ENCODE measurements at places on chromosomes 12 and 14. TPM values are rescaled to one million over a fixed set of nuclear protein-coding genes. Genes with fewer than 3 reads are reported as not detected.

The SAMD15 gene
- 0.70 TPM for total RNA-seq

The ARMH4 gene
- total RNA-seq, result not detected

The XRCC3 gene
- 86.0 TPM for total RNA-seq

The TAS2R31 gene
- 3.5 TPM for total RNA-seq

GRCh38 chr12:89461190-89461589 is 63.4 kb downstream of the GALNT4 start:
- DNase-seq, result no peak

DNA sequence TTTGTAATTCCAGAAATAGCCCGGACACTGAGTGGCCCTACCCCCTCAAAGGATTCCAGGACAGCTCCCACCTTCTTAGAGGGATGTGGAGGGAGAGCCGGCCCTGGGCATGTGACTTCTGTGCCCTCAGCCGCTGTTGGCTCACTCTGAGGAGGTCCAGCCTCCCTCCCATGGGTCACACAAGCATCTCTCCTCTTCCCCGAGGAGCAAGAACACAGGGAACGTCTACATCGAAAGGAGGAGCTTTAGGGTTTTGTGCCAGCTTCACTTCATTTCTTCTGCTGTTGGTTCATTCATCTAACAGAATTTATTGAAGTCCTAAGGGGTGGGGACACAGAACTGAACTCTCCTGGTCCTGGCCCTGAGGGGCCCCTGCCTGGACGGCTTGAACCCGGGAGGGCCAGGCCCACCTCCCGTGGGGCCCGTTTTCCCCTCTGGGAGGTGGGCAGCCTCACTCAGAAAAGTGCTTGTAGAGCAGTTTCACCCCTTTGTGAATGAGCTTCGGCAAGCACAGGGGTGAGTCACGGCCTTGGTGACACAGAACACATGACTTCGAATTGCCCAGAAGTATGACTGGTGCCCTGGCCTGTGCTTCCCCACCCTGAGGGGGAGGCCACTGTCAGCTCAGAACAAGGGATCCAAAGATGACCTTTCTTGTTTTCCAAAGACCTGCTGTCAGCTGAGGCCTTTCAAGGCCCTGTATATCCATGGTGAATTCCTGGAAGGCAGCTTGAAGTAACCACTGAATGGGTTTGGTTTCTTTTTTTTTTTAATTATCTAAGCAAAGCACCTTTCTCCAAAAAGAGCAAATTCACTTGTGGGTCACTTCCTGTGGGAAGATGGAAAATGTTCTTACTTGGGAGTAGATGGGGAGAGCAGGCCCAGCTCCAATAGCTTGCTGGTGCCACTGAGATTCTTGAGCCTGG is 39.2 kb downstream of the NFKBIA start:
- DNase-seq, result no peak

- no peak for DNase-seq
These were observed 492.2 kb downstream of the FLRT2 start for GRCh38 chr14:86022031-86022629.

GRCh38 chr14:54350203-54350602 is 46.6 kb upstream of the CDKN3 start:
- DNase-seq, result no peak

GRCh38 chr14:31457665-31458659 is 656 bp upstream of the DTD2 start:
- DNase-seq, result no peak

DNA sequence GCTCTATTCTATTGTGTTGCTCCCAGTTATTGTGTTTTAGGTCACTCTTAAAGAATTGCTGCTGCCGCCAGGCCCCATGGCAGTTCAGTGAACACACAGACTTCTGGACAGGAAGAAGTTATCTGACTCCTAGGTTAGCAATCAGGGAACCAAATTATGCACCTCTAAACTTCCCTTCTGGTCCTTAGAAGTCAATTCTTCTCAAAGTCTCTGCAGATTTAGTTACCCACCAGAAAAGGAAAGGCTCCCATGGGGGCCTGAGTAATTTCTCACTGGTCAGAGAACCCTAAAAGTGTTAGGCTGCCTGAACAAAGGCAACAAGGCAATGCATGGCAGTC is 10.0 kb downstream of the EMP1 start:
- DNase-seq, result no peak

GRCh38 chr14:88437658-88438057 is 52.2 kb downstream of the SPATA7 start:
- DNase-seq, result no peak

DNA sequence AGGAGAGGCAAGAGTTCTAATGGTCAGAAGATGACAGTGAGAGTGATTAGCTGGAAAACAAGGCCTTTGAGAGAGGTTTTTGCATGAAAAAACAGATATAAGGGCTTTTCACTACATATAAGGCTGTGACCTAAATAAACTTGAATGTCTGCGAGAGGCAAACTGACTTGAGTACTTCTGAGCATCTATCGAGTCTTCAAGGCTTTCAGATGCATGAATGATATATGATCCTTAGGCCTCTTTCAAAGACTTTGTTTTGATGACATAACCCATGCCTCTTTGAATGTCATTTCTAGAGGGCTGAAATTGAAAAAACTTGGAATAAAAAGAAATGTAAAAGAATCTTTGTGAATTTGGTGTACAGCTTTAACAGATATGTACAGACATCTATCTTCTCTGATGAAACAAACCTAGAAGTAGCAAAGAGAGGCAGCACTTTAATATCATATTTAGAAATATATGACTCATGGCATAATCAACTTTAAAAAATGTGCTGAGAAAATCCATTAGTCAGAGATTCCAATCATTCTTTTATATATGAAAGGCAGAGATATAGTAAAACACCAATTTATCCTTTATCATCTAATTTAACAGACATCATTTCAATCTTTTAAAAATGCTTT is 72.6 kb downstream of the PPM1H start:
- no peak for DNase-seq

- no peak for DNase-seq
These were observed 232.1 kb upstream of the CCDC196 start for GRCh38 chr14:66254038-66254437.

Measured in OCI-LY7 (cell line).